ENCODE measurements at places on chromosomes 5 and 9.

DNA sequence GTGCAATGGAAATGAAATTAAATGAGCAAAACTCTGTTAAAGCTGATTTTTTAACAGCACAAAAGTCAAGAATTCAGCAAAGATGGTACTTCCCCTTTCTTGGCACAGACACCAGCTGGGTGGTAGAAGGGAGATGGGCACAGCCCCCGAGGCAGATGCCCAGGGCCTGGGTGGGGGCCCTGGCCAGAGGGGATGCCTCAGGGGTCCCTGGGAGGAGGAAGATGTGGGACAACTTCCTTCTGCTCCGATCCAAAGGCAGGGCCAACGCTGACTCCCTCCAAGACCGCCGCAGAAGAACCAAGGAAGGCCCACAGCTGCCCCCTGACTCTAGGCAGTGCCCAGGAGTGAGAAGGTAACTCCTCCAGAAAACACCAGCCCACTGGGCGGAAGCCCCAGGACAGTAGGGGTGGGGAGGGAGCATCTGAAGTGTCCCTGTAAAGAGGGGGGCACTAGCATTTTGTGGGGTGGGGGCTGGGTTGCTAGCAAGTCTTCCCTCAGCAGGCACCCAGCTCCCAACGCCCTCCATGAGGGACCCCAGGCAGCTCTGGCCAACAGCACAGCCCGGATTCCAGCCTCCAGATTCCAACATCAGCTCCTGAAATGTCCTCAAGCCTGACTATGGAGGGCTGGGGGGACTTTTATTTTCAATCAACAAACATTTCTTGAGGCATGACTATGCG, 4.9 kb downstream of the NACC2 start:
- no peak for DNase-seq

DNA sequence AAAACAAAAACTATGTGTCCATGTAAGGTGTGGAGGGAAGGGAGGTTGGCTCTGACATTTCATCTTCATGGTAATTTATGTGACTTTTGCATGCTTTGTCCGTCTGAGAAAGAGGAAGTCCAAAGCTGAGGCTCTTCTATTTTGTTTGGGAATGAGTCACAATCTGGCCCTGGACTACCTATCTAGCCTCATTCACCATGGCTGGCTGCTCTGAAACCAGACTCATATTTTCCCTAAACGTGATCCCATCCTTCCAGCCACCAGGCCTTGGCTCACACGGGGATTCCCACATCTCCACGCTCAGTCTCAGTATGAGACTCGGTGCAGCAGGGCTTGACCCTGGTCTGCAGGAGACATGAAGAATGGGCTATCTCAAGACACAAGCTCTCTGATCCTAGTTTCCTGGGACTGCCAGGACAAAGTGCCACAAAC, 672.8 kb downstream of the ACTL7B start:
- no peak for DNase-seq

DNA sequence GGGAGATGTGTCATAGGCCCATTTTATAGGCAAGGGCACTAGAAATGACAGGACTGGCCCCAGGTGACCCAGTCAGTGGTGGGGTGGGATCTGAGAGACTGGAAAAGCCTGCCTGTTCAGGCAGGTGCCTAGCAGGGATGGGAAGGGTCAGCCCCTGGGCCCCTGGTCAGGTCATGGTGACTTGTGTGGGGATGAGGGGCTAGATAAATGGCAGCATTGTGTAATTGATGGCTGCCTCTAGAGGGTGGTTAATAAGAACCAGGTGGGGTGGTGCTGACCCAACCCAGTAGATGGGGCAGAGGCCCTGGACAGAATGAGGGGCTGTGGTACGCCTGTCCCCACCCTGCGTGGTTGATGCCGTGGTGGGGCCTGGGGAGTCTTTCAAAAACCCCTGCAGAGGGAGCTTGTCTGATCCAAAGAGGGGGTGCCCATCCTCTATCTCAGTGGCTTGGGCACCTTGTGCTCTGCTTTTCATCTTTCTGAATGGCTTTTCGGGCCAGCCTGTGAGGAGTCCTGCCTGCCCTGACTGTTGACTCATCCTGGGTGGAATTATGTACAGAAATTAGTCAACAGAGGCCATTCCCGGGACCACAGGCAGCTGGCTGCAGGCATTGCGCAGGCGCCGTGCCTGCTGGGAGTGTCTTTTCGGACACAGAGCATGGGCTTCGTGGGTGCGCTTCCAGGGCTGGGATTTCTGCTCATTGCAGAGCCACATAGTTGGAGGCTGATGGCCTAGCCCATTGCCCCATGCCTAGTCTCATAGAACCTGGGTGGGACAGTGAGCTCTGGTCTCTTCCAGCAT, 93.6 kb upstream of the PITX1 start:
- no peak for DNase-seq

DNA sequence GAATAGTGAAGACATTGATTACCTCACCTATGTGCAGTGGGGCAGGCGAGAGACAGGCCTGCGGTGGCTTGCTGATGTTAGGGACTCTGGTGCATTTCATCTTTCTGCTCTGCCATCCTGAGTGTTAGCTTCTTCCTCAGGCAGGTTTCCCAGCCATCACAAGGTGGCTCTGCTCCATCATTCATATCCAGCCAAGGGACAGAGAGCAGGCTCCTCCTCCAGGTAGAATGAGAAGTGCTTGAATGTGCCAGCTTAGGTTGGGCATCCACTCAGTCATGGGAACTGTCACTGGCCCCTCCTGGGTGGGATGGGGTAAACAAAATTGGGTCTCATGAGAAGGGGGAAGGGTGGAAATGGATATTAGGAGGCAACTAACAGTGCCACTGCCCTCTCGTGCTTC, 24.8 kb downstream of the GPR107 start:
- no peak for DNase-seq

- DNase-seq = no peak
These were observed 470.6 kb downstream of the PRDM9 start for GRCh38 chr5:23977997-23978396.

GRCh38 chr5:144121577-144121976, 48.9 kb downstream of the YIPF5 start:
- no peak for DNase-seq

- no peak for DNase-seq
These were observed 55.5 kb upstream of the FUBP3 start for GRCh38 chr9:130523921-130524320.

DNA sequence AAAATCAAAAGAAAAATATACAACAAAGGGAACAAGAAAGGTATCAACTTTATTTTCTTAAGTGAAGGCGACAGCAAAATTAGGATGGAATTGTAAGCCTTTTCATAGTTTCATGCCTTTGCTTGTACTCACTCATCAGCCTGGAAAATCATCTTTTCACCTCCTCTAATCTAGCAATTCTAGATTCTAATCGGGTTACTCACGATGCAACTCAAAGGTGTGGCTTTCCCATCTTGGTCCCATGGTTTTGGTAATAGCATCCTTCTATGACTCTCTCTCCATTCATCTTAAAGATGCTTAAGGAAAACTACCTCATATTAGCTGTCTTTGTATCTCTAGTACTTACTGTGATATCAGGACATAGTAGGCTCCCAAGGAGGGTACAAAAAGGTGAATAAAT, 30.5 kb downstream of the DNAH5 start:
- no peak for DNase-seq

GRCh38 chr5:72248410-72248981, 71.5 kb downstream of the MRPS27 start:
- no peak for DNase-seq

DNA sequence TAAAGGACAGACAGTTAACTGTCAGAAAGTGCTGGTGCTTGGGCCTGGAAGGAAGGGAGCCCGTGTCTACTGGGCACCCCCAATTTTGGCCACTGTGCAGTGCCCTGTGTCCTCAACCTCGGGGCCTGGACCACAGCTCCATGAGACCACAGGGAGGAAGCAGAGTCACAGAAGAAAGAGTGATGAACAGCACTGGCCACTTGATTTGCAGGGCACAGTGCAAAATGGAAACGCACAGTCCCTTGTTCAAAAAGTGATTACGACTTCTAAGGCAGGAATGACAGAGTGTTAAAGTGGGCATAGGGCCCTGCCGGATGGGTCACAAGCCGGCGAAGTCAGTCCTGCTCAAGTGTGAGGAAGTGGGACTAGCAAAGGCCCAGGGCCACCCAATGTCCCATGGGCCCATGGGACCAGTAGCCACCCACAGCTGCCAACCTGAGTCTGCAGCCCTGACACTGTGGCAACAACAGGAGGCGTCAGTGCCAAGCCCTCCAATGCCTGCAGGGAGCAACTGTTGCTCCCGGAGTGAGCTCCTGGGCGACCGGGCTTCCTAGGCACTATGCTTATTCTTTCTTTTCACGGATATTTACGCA, 85.4 kb downstream of the ADAMTS2 start:
- DNase-seq = no peak

GRCh38 chr9:127523312-127523851, 72.1 kb downstream of the LRSAM1 start:
- DNase-seq = no peak

DNA sequence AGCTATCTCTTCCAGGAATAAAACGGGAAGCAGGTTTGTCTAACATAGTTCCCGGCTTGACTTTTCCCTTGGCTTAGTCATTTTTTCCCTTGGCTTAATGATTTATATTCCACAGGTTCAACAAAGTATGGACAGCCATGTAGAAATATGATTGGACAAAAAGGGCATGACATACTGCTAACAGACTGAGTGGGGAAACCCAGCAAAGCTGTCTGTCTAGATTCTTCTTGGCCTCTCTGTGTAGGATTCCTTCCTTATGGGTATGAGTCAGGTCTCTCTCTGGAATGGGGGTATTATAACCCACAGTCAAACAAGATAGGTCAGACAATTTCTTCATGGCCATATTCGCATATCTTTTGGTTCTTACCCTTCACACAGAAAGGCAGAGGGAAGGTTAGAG, 5.7 kb upstream of the MTAP start:
- DNase-seq = no peak

- no peak for DNase-seq
These were observed 9.0 kb upstream of the PAPPA start for GRCh38 chr9:116144555-116144954.

GRCh38 chr9:96574931-96575351, 44.7 kb downstream of the CDC14B start:
- DNase-seq = no peak

GRCh38 chr5:41356786-41357185, 143.5 kb upstream of the C6 start:
- DNase-seq = no peak

- no peak for DNase-seq
These were observed 10.2 kb upstream of the ATP6V0E1 start for GRCh38 chr5:172973127-172973916.

DNA sequence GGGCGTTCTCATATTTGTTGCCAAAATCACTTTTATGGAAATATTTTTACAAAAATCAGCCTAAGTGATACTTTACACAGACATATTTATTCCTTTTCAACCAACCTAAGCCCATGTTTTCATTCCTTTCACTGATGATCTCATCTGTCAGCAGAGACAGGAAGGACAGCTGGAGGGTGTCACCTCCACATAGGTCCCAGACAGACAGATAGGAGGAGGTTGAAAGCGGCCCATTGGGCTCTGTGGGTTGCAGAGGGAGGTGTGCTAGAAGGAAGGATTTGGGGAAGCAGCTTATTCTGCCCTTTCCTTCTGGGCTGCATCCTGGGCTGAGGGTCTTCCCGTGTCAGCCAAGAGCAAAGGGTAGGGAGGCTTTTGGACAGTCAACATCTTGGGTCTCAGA, 26.0 kb upstream of the SEMA4D start:
- peak; percentile 36 for DNase-seq

- no peak for DNase-seq
These were observed 175.9 kb downstream of the ENC1 start for GRCh38 chr5:74464512-74465209.

GRCh38 chr9:116080561-116080960, 73.0 kb upstream of the PAPPA start:
- no peak for DNase-seq

DNA sequence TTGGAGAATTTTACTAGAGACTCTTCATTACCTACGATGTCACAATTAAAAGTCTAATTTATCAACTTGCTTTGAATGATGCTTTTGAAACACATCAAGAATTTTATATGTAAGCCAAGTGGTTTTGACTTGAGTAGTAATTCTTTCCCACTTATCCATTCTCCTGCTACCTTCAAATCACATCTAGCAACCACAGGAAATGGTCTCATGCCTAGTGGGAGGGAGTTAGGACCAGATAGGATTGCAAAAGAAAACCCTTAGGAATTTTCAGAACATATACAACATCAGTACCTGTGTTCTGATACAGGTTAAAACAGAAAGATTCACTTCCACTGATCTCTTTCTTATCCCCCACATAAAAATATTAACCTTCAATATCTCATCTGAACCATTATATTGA, 260.4 kb downstream of the CWC27 start:
- DNase-seq = no peak

- no peak for DNase-seq
These were observed 61.4 kb downstream of the CFAP90 start for GRCh38 chr5:7789567-7789966.

GRCh38 chr9:134326724-134327601, 708 bp downstream of the RXRA start:
- no peak for DNase-seq

GRCh38 chr5:7793895-7794294, 57.0 kb downstream of the CFAP90 start:
- DNase-seq = no peak

DNA sequence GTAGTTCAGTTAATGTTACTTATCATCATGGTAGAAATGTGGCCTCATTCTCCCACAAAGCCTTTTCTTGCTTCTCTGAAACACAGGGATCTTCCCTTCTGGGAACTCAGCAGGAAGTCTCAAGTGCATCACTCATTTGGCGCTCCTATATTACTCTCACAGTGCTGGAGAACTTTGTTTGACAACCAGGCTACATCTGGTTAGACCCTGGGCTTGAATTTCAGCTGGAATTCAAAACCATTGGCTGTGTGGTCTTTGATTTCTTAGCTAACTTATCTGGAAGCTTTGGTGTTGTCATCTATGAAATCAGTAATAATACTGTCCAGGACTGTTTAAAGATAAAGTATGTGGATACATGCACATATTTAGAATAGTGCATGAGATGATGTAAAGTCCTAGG, 1777.1 kb downstream of the MAT2B start:
- no peak for DNase-seq

- DNase-seq = no peak
These were observed 398.9 kb downstream of the ACTL7B start for GRCh38 chr9:108456903-108457302.

DNA sequence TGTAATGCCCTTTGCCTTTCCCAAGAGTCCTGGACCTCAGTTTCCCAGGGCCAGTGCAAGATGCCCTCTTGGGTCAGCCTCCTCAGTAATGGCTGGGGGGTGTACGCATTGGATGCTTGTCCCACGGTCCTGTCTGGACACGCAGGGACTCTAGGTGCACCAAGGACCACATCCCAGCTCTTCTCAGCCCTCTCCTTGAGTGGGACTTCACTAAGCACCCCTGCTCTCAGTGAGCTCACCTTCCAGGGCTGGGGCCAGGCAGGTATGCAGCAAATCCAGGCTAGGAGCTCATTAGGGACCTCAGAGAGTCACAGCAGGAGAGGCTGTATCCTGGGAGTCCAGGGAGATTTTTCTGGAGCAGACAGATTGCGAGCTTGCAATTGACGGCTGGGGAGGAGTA, 59.8 kb downstream of the MACROH2A1 start:
- DNase-seq = no peak

DNA sequence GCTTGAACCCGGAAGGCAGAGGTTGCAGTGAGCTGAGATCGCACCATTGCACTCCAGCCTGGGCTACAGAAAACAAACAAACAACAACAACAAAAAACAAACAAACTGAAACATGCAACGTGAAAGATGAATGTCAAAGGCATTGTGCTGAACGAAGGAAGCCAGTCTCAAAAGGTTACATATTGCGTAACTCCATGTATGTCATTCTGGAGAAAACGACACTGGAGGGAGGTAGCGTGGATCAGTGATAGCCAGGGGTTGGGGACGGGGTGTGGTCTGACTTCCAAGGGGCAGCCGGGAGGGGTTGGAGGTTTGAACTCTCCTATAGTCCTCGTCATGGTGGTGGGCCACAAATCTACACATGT, 12.1 kb upstream of the WDR5 start:
- DNase-seq = no peak
